ENCODE measurements at places on chromosomes 7 and 10.
A peak's percentile ranks its signal among the peaks of the same experiment; 100 is the strongest.

DNA sequence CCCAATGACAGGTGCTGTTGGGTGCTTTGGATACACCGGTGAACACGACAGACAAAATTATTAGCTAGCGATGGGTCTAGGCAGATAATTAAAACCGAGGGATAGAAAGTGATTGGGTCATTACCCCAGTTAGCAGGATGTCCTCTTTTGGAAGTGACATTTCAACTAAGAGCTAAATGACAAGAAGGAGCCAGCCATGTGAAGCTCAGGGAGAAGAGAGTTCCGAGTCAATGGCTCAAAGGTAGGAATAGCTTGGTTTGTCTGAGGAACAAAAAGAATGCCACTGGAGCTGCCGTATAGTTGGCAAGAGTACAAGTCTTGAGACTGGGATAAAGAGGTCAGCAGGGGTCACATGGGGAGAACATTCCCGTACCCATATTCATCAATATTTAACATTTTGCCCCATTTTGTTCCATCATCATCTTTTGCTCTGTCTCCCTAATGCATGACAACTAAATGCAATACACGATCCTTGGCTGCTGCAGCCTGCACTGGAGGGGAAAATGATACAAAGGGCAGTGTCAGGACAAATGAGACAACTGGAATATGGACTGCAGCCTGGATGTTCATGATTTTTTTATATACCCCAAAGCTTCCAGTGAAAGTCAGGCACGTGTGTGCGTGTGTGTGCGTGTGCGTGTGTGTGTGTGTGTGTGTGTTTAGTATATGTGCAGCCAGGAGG is 115.7 kb downstream of the ICA1 start:
- DNase-seq, result no peak

DNA sequence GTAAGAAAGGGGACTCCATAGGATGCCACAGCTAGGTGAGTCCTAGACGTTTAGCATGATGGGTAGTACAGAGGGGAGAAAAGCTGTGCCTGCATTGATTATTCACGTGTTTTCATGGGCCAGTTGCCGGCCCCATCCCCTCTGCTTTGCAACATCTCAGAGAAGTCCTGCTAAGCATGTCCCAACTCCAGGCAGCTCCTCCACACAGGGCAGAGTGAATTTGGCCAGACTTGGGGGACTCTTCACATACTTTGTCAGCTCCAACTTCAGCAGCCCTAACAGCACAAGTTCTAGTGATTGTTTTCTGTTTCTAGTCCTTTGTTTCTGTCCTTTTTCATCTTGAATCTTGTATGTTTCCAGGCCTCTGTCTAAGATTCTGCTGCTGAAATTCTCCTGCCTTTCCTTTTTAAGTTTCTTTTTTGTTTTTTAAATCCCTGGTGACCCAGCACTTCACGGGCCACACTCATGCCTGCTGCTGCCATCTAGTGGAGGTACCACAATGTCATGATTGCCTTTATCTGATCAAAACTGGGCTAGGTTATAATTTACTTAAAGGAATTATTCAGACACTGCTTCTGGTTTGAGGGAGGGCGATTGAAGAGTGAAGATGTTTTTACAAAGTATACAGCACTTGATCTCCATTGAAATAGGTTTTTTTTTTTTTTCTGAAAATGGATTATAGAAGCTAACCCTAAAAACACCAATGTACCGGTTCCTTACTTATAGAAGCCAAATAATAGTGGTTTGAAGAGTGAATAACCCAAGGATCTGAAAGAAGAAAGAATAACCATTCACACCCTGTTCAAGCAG is 276.9 kb downstream of the CSTF2T start:
- peak; percentile 10 for DNase-seq

- DNase-seq, result no peak
These were observed 258.4 kb upstream of the CACNA2D1 start for GRCh38 chr7:82701949-82702348.

- no peak for DNase-seq
These were observed 58.7 kb downstream of the OSBPL3 start for GRCh38 chr7:24921362-24921679.

- DNase-seq, result no peak
These were observed 11.2 kb upstream of the NRCAM start for GRCh38 chr7:108467391-108467790.

- no peak for DNase-seq
These were observed 183.6 kb downstream of the TAX1BP1 start for GRCh38 chr7:27923642-27923980.

DNA sequence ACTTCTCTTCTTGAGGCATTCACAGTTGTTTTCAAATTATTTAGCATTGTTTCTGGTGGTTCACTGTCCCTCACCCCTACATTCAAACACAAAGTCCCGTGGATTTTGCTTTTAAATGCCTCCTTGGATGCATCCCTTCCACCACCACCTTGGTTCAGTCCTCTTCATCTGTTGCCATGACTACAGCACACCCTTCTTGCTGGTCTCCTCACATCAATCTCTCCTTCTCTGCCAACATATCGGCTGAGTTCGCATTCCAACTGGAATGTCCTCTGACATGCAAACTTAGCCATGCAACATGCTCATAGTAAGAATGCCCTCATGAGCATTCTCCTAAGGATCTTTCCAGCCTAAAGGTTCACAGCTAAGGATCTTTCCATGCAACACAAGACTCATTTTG is 198.3 kb upstream of the AGK start:
- DNase-seq, result no peak

GRCh38 chr7:128790315-128791041 is 1.3 kb upstream of the CCDC136 start:
- DNase-seq, result no peak

- DNase-seq, result peak; percentile 24
These were observed 314.2 kb upstream of the GNAI1 start for GRCh38 chr7:79820387-79820786.

- DNase-seq, result no peak
These were observed 14.2 kb downstream of the SLC29A3 start for GRCh38 chr10:71333129-71333887.
